ENCODE measurements at places on chromosomes 5 and 9. TPM values are rescaled to one million over a fixed set of nuclear protein-coding genes. Genes with fewer than 3 reads are reported as not detected.

The WDR31 gene
- total RNA-seq = 1.8 TPM

The HDAC3 gene
- total RNA-seq = 38.3 TPM

The FGF10 gene
- 28.8 TPM for total RNA-seq

The SPRY4 gene
- total RNA-seq = 8.6 TPM

The SLC4A9 gene
- total RNA-seq = not detected

The N4BP3 gene
- 1.4 TPM for total RNA-seq

The AFAP1L1 gene
- total RNA-seq = 5.6 TPM

The IL4 gene
- total RNA-seq = not detected

The TAF11L5 gene
- not detected for total RNA-seq

The IGFBPL1 gene
- total RNA-seq = 1.4 TPM

The ASS1 gene
- total RNA-seq = 77.1 TPM

Measured in sigmoid colon (tissue), 7 donors.